ENCODE measurements at places on chromosomes 6 and 20.
A peak's percentile ranks its signal among the peaks of the same experiment; 100 is the strongest.

DNA sequence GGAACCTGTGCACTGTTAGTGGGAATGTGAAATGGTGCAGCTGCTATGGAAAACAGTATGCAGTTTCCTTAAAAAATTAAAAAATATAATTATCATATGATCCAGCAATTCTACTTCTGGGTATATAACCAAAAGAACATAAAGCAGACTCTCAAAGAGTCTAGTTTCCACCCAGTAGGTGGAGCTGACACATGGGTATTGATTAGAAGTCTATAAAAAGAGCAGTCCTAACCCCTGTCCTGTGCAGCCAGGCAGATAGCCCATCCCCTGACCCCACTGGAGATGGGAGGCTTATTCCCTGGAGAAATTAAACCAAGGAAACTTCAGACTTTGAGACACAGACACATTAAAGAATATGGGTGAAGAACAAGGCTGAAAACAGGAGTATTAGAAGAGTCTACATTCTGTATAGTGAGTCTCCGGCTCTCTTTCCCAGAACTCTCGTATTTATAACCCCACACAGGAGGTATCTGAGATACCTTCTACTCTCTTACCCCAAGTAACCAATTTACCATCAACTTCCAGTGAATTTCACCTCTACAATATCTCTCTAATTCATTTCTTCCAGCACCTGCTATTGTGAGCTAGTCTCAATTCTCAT lies 92.3 kb downstream of the SEL1L2 start:
- DNase-seq = no peak

- DNase-seq = no peak
Measured at GRCh38 chr6:23170049-23170448, 600.7 kb downstream of the HDGFL1 start.

- DNase-seq = no peak
Measured at GRCh38 chr6:34126419-34126818, 19.5 kb downstream of the GRM4 start.

DNA sequence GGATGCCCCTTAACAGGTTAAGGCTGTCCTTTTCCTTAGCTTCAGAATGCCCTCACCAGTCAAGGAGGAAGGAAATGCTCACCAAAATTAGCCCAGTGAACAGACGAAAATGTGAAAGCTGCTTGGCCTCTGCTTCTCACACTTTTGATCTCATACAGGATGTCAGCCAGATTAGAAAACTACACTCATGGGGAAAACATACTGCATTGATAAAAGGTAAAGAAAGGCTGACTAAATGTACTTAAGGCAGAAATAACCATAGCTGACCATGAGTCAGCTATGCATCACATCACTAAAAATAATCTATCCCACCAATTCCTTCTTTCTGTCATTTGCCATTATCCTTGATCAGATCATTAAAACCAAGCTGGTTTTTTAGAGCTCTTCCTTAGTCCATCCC lies 198.4 kb upstream of the TENT5A start:
- no peak for DNase-seq

GRCh38 chr20:21508230-21509078 lies 5.4 kb downstream of the NKX2-2 start:
- DNase-seq = no peak

DNA sequence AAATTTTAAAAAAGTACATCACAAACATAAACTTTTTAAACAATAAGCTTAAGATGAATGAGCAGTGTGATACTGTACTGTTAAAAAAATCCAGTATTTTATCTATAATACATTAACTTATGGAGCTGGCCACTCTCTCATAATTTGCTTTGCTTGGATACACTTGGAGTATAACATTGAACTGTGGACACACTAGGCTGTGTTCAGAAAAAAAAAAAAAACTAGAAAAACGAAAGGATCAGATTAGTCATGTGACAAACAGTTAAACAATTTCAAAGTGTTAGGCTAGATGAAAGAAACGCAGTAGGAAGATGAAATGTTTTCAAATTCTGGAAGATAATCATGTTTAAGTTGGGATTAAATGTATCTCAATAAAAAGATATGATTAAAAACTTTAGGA lies 220.0 kb downstream of the GRIK2 start:
- no peak for DNase-seq

DNA sequence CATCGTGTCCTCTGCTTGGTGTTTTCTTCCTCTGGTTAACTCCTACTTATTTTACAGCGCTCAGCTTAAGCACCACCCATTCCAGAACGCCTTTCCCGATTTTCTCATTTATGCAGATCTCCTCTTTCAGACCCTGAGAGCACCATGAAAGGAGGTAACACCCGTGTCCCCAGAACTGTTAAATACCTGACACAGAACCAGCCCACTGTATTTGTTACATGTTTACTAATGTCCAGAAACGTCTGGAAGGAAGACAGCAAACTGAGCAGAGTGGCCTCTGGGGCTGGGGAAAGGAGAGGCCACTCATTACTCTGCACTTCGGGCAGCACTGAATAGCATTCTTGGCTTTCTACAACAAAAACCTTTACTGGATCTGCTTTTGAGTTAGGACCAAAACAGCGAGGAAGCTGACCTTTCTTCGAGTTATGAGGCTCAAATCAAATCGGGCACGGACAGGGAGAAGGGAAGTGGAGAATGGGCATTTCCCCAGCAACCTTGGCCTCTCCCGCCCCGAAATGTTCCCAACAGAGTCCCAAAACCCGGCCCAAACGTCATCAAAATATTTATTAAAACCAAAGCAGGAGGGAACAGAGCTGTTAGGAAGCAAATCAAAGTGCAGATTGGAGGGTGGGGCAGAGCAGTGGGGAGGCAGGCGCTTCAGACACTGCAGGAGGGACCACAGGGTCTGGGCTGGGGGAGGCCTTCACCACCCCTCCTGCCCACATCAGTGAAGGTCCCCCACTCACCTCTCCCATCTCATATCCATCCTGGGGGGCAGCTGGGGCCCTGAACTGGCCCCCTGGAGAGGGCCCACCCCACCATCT lies 1.1 kb upstream of the NECAB3 start:
- no peak for DNase-seq

DNA sequence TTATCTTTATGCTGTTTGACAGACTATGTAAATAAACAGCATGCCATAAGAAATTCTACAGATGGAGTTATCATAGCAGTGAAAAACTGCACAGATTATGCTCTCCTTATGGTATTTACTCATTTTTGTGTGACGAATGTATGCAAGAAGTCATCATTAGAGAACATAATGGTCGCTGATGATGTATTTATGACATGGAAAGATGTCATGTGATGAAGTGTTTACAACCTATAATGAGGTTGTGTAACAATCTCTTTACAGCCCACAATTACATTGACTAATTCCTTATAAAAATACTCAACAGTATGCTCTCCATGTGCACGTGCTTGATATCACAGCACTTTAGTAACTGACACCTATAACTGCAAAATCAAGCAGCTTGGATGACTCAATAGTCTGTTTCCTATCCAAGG lies 192.4 kb downstream of the BMP2 start:
- DNase-seq = peak; percentile 4

DNA sequence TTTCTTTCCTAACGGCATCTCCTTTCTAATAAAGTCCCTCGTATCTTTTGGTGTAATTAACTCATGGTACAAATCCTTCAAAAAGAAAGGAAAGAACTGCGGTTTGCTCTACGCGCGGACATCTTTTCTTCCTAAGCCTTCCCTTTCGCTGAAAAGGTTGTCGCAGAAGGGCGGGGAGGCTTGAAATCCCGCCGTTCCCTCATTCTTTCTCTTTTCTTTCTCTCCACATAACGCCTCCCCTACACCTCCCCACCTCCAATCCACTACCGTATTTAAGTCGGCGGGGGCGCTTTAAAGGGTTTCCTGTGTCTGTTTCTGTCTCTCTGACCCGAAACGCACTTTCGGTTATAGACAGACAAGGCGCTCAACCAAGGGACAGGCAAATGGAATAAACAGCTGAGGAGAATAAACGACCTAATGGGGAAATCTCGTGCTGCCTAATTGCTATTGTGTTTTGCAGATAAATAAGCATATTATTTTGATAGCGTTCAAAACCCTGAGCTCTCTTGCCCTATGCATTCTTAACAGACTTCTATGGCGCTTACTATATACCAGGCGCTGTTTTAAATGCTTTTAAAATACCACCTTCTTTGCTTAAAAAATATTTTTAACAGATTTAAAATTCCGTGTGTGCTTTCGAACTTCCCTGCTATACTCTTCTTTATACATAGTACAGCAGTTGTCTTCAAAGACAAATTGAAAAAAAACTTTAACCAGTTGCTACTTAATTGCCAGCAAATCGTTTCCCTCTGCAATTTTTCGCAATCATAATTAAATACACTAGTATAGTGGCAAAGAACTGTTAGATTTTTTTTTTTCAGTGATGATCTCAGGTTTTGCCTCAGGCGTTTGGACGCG lies 2.5 kb upstream of the HEY2 start:
- peak; percentile 27 for DNase-seq

GRCh38 chr6:81075974-81076373 lies 676.5 kb downstream of the TENT5A start:
- peak; percentile 9 for DNase-seq

DNA sequence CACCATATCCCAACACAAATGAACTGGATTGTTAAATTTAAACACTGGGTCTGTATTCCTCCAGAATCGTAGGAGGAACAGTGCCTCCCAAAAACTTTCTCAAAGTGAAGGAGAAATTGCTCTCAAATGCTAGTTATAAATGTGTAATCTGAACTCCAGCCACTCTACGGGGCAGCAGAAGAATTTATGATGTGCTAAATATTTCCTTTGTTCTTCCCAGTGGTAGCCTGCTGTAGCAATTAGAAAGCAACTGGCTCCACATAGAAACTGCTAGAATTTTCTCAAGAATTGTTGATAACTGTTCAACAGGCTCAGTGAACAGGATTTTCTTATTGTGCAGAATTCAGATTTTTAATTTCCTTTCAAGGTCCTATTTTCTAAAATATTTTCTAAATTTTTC lies 49.8 kb upstream of the EYA4 start:
- no peak for DNase-seq

DNA sequence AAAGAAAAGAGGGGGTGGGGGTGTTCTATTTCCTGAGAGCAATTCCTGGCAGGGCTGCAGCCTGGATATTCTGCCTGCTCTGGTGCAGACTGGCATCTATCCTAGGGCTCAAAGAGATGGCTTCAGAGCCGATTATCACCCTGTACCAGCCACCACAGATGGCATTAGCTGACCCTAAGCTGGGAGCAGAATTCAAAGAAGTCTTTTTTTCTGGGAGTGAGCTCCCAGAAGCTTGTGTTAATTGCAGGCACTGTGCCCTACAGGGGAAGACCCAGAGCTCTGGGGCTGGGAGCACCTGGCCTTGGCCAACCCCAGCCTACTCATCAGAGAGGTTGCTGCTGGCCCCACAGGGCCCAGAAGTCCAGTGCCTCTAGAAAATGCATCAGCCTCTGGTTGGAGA lies 85.9 kb downstream of the PXDC1 start:
- no peak for DNase-seq

GRCh38 chr6:125810445-125810844 lies 19.7 kb downstream of the NCOA7 start:
- DNase-seq = no peak

GRCh38 chr6:45599053-45599452 lies 221.3 kb upstream of the SUPT3H start:
- no peak for DNase-seq

DNA sequence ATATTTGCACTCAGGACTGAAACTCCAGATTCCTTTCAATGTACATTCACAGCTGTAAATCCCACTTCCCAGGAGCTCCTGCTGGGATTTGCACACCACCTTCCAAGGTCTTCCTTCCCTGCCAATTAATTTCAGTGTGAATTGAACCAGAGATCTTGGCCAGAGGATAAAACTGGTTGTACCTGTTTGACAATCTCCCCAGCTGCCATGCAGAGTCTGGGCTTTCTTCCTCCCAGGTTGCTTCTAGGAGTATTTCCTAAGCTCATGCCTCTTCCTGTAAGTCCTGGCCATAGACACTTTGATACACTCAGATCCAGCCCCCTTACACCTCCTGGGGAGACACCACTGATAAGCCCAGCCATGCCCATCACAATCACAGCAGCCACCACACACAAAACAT lies 15.6 kb downstream of the MAFB start:
- no peak for DNase-seq

- DNase-seq = no peak
Measured at GRCh38 chr6:47736083-47736700, 37.8 kb downstream of the ADGRF4 start.

DNA sequence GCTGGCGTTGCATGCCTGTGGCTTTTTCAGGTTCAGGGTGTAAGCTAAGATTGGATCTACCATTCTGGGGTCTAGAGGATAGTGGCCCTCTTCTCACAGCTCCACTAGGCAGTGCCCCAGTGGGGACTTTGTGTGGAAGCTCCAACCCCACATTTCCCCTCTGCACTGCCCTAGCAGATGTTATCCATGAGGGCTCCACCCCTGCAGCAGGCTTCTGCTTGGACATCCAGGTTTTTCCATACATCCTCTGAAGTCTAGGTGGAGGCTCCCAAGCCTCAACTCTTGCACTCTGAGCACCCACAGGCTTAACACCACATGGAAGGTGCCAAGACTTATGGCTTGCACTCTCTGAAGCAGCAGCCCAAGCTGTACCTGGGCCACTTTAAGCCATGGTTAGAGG lies 76.6 kb upstream of the PRND start:
- DNase-seq = no peak

DNA sequence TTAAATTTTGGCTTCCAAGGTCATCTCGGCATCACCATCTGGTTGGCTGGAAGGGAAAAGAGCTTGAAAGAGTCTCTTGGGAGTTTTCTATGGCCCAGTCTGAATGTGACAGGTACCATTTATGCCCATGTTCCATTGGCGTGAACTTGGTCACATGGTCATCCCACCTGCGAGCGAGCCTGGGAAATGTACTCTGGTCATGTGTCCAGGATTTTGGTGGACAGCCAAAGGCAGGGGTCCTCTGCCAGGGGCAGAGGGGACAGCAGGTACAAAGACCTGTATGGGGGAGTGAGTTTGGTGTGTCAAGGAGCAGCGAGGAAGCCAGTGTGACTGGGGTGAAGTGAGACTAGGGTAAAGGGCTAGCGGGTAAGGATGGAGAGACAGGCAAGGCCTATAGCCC lies 112.6 kb downstream of the CDC5L start:
- DNase-seq = no peak

DNA sequence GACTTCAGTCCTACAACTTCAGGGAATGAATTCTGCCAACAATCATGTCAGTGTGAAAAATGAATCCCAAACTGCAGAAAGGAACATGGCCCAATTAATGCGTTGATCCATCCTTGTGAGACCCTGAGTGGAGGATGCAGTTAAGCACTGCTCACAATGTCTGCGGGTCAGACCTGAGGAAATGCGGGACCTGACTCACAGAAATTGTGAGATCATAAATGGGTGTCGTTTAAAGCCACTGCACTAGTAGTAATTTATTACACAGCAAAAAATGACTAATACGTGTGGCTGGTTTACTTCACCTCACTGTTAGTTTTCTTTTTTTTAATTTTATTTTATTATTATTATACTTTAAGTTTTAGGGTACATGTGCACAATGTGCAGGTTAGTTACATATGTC lies 505.0 kb downstream of the PRKN start:
- DNase-seq = no peak

Measured in trophoblast cell (in vitro differentiated cells and primary cell).